ENCODE measurements at places on chromosomes 2 and 18.

- DNase-seq: no peak
Measured at GRCh38 chr18:26901020-26901419, 35.5 kb upstream of the AQP4 start.

DNA sequence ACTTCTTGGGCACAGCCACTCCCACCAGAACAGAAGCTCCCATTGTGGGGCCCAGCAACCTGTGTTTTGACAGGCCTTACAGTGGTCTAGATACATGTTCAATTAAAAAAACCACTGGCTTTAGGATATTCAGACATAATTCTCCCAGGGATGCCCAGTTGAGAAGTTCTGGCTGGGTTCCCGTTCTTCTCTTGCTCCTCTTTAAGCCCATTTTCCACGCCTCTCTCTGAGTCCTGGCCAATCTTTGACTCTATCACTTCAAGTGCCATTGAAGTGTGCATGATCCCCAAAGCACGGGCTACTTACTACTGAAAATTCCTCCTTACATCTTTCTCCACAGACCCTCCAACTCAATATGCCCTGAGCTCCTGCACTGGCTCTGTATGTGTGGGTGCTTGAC is 17.5 kb upstream of the SULT1C3 start:
- DNase-seq: no peak

DNA sequence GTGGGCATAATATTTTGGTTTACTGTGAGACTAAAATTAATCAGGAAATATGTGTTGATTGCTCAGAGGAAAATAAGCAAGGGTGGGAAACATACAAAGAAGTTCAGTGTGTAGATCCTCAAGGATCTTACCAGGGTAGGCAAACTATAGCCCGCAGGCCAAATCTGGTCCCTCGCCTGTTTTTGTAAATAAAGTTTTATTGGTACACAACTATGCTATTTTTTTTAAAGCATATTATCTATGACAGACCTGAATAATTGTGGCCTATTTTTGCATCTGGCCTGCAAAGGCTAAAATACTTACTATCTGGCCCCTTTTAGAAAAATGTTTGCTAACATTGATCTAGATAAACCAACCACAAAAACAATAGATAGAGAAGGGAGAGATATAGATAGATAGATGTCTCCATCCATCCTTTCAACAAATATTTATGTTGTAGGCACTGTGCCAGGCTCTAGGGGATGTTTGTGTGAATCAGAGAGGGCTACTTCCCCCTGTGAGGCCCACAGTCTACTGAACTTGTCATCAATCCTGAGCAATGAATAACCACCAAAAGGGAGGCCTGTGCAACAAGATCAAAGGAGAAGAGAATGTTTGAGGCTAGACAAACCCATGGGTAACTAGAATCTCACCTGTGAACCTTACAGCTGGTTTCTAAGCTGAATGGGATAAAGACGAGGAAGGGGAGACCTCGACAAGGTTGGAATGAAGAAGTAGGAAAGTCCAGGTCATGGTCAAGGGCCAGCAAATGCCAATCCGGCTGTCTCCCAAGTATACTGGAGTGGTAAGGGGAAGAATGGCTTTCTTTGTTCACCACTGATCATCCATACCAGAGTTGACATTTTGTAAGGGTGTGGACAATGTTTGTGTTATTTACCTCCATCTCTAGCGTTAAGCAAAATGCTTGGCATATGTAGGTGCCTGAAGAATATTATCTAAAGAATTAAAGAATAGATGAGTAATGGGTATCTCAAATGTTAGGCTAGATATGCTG is 23.6 kb downstream of the ALPK2 start:
- DNase-seq: no peak

- DNase-seq: no peak
Measured at GRCh38 chr18:7980656-7981055, 413.5 kb downstream of the PTPRM start.

DNA sequence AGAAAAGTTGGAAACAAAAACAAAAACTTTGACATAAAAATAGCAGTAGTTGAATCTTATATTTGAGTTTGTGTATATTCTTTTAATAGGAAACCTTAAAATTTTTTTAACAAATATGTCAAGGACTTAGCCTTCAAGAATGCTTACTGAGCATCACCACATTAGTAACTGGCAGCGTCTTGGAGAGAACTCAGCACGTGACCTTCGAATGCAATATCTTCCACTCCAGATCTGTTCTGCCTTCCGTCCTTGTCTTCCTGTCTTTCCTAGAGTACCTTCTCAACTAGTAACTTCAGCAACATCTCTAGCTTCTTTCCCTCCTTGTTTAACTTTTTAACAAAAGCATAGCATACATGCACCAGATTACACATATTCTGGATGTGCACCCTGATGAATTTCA is 972 bp downstream of the RSAD2 start:
- DNase-seq: no peak

- no peak for DNase-seq
Measured at GRCh38 chr2:164496881-164497280, 124.4 kb downstream of the GRB14 start.

- no peak for DNase-seq
Measured at GRCh38 chr2:216716109-216716508, 20.8 kb upstream of the IGFBP5 start.

DNA sequence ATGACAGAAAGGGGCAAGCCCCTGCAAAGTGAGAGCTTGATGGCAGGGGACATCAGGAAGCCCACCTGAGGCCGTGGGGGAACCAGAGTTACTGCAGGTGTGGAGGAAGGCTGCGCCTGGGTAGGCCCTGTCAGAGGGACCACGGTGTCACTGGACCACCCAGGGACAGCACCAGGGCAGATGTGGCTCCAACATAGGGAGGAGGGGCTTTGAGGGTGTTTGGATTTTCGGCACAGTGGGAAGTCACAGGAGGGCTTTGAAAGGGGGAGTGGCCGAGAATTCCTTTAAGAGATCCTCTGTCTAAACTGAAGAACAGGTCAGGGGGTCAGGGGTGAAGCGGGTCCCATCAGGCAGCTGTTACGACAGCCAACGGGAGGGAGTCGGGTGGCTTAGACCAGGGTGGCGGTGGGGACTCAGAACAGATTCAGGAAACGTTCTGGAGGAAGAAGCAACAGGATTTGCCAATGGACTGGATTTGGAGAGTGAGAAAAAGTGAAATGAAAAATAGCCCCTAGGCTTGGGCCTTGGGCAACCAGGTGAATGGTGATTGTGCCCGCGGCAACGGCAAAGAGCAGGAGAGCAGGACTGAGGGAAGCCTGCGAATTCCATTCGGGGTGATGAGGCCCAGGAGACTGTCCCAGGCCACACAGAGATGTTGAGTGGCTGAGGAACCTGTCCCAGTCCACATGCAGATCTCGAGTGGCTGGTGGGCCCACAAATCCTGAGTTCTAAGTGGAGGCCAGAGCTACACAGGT is 166.1 kb downstream of the LAMA1 start:
- DNase-seq: no peak

- DNase-seq: no peak
Measured at GRCh38 chr2:34578641-34579040, 979.5 kb upstream of the FAM98A start.

- DNase-seq: no peak
Measured at GRCh38 chr2:231343988-231344387, 51.5 kb upstream of the B3GNT7 start.

DNA sequence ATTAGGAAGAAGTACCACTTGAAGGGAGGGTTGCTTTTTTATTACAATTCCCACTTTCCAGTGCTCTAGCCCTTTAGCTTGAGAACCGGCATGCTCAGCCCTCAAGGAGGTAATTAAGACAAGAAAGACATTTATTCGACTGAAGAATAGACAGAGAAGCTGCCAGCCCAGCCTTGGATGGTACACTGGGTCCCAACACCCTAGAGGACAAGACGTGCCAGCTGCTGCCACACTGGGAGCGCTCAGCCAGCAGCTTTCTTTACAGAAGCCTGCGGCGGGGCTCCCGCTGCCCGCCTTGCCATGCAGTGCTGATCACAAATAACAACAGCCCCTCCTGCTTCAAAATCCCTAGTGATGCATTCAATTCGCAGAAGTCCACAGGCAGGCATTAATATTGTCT is 746.3 kb upstream of the RAB6C start:
- no peak for DNase-seq

GRCh38 chr2:186575302-186575701 is 14.6 kb upstream of the ITGAV start:
- DNase-seq: no peak

GRCh38 chr2:196956069-196956468 is 29.6 kb upstream of the PGAP1 start:
- no peak for DNase-seq

DNA sequence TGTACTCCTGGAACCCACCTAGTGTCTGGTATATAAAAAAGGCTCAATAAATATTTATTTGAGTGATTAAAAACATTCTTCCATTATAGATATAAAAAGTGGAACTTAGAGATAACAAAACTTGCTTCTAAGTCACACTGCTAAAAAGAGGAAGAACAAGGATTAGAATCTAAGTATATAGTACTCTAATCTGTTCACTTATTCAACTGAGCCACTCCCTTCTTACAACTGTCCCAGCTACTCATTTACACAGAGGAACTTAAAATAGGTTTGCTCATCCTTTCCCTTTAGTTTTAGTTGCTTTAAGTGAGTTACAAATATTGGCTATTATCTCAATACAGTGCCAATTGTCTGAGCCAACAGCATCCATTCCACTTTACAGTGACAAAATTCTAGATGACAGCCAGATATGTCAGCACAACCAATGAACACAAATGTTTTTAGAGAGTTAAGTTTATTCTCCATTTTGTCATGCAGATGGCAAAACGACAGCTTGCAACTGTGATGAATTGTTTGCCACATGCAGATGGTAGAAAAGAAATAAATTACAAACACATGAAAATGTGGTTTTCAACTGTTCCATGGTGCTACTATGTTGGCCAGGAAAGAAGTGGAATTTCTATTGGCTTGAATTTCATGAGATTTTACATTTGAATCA is 280.7 kb upstream of the ZC3H15 start:
- DNase-seq: no peak

GRCh38 chr2:143730953-143731260 is 601.7 kb downstream of the ARHGAP15 start:
- DNase-seq: no peak

DNA sequence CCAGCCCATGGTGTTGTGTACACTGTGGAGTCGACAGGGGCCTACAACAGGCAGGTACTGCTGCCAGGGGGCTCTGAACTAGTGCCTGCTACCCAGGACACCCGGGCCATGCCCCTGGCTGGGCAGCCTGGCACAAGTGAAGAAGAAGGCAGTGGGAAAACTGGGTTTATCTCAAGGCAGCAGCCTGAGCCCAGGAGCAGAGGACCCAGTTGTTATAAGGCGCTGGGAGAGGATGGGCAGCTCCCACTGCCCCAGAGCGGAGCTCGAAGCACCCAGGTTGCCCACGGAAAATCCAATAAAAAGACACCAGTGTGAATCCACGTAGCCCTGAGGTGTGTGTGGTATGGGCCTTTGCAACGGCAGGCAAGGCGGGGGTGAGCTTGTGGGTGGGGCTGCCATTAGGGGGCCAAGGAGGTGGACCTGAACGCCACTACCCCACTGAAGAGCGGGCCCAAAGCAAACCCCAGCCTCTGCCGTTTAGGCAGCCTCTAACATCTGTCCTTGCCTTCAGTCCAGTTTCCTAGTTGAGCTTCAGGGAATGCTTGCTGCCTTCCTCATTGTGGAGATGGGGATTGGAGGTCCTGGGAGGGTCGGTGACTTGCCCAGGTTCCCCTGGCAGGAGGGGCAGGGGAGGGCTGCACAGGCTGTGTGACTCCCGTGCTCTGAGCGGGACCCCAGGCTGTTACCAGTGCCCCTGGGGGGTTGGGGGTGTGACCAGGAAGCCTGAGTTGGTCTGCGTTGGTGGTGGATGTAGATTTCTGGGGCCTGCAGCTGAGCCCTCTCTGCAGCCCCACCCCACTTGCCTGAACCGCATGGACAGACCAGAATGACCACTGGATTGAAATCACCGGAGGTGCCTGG is 16.0 kb downstream of the ARID5A start:
- DNase-seq: no peak

- DNase-seq: no peak
Measured at GRCh38 chr2:12318427-12319057, 398.2 kb upstream of the TRIB2 start.

DNA sequence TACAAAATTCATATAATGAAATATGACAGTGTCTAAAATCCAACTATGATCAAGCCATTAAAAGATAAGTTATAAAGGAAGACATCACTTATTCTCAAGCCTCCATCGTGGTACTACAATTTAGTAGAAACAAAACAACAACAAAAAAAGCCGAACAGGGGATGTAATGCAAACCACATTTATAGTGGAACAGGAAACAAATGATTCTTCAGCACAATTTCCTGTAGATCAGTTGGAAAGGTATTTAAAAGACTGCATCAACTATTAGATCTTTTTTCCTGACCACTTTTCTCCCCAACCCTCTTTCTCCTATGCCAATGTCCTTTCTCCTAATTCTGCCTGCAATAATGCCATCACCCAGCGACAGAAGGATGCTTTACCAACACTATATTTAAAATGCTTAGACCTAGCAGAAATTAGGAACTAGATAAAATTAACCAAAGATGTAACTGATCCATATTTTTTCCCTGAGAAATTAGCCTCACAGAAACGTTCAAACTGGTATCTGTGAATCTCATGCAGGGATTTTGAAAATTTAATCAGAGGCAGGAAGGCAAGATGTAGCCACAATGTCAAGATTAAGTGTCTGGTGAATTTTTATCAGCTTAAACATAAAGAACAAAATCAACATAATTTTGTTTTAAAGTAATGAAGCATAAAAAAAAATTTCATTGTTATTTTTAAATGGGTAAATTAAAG is 271.4 kb downstream of the TCF4 start:
- DNase-seq: no peak

DNA sequence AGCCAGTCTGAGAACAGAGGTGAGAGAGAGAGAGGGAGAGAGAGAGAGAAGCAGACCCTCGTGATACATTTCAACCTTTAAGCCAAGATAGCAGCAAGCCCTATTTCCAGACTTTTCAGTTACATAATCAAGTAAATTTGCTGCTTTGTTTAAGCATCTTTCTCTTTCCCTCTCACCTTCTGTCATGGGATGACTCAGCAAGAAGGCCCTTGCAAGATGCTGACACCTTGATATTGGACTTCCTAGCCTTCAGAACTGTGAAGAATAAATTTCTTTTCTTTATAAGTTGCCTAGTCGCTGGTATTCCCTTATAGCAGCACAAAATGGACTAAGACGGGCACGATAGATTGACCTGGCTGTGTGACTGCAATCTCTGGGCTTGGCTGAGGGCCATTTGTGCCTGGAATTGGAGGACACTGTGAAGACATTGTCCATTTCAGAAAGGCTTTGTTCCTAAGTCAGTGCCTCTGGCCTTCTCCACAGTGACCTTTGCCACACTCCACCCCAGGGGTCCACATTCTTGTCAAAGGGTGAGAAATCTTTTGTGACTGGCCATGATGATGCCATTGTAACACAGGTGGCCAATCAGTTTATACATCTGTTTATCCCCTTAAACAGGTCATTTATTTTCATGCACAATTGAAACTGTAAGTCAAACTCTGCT is 51.3 kb upstream of the ITSN2 start:
- no peak for DNase-seq
